ENCODE measurements at places on chromosomes 16 and 17. TPM values are rescaled to one million over a fixed set of nuclear protein-coding genes. Genes with fewer than 3 reads are reported as not detected.

- peak; percentile 86 for DNase-seq
Observed at GRCh38 chr17:28726627-28727491, 826 bp upstream of the TLCD1 start.

DNA sequence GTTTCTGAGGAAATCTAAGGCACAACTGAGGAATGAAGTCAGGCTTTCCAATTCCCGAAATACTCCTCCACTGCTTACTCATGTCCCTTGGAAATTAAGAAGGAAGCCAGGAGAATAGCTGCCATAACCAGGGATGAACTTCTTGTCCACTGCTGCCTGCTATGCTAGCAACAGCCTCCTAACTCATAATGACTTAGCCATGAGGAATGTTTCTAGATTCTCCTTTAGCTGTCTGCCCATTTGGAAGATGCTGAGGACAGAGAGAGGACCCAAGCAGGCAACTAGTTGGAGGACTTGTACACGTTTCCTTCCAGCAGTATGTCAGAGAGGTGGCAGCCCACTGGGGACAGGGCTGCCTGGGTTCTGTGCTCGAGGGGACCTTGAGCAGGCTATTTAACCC lies 939 bp upstream of the CCL2 start:
- DNase-seq, result no peak

DNA sequence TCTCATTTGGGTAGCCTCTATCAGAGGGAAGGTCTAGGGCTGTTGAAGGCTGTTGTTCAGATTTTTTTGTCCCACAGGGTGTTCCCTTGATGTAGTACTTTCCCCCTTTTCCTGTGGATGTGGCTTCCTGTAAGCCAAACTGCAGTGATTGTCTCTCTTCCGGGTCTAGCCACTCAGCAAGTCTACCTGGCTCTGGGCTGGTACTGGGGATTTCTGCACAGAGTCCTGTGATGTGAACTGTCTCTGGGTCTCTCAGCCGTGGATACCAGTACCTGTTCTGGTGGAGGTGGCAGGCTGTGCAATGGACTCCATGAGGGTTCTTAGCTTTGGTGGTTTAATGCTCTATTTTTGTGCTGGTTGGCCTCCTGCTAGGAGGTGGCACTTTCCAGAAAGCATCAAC lies 23.3 kb upstream of the CCR7 start:
- no peak for DNase-seq

DNA sequence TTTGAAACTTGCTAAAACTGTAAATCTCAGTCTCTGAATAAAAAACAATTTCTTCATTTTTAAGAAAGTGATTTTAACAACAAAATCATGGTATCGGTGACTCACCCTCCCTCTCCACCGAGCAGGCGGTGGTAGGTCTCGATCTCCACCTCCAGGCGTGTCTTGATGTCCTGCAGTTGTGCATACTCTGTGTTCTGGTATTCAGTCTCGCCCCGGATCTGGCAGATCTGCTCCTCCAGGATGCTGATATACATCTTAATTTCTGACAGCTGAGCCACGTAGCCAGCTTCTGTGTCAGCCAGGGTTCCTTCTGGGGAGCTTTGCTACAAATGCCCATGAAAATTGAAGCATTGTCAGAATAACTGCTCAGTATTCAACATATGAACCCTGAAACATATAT lies 15.4 kb upstream of the KRT24 start:
- no peak for DNase-seq

DNA sequence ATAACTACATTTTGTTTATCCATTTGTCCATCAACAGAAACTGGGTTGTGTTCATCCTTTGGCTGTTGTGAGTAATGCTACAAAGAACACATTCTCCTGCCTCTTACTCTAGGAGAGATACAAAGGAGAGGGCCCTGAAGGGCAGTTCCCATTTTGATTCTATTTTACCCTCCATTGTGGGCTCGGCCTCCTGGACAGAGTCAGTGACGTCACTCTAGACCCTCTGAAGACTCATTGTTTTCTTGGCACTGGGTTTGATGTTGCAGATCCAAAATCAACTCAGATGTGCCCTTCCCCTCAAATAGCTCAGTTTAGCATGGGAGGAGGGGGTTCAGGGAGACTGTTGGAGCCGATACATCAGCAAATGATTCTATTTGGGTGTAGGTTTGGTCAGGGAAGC lies 280.9 kb downstream of the UTP18 start:
- no peak for DNase-seq

DNA sequence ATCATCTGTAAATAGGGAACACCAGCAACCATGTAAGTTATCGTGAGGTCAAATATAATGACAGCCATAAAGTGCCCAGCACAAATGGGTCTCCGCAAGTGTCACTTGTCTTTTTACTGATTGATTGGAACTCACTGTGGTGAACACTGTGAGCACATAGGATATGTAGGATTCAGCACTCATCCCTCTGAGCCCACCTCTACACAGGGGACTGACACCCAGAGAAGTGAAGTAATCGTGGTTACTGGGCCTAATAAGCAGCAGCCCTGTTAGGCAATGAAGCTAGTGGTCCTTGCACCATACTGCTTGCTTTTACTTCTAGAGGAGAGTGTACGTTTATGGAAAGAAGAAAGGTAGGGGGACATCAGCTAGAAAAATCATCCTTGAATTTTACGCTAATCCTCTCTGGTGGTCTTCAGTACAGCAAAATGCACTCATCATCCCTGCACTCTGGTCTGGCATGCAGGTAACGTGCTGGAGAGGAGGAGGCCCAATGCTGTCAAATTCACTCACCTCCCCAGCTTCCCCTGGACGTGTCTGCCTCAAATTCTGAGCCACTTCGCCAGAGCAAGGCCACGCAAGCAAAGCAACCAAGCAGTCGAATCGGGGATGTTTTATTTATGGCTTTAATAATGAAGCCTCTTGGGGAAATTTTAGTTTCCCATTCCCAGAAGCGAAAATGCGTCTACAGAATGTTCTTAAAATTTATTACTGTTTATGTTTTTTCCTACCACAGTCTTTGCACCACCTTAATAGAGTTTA lies 74.7 kb downstream of the YPEL2 start:
- DNase-seq, result no peak

GRCh38 chr17:68835071-68835470 lies 120.1 kb downstream of the ABCA8 start:
- DNase-seq, result no peak

- no peak for DNase-seq
Observed at GRCh38 chr16:72332926-72333325, 161.0 kb upstream of the PMFBP1 start.

- peak; percentile 57 for DNase-seq
Observed at GRCh38 chr17:1108478-1108764, 71.4 kb downstream of the ABR start.

DNA sequence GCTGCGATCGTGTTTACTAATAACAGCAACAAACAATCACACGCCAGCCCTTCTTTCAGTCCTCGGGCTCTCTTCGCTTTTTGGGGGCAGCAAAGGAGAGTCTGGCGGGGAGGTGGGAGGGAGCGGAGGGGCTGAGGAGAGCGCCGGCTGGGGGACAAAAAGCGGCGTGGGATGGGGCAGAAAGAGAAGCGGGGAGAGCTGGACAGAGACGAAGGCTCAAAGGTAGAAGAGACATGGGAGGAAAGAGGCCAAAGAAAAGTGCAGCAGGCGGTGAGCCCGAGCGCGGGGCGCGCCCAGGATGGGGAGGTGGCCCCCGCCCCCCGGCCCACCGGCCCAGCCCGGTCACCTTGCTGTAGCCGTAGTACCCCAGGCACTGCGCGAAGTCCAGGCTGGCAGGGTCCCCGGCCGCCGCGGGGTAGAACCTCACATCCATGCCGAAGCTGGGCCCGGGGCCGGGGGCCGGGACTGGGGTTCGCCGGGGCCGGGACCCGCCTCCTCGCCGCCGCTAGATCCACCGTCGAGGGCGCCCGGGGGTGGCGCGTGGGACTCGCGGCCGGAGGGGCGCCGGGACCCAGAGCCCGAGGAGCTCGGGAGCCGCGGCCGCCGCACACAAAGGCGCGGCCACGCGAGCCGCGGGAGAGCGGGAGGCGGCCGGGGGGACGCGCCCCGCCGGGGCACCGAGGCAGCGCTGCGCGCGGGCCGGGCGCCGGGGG lies 496 bp downstream of the TOX3 start:
- no peak for DNase-seq

- no peak for DNase-seq
Observed at GRCh38 chr16:12907670-12908233, 6.4 kb downstream of the SHISA9 start.

GRCh38 chr17:8598913-8599312 lies 31.6 kb downstream of the MYH10 start:
- DNase-seq, result no peak

GRCh38 chr17:58595194-58595792 lies 80.9 kb upstream of the MTMR4 start:
- DNase-seq, result no peak

The BEAN1 gene
- not detected for total RNA-seq

The MYOCD gene
- total RNA-seq, result not detected

The VAT1L gene
- not detected for total RNA-seq

The DYNLRB2 gene
- not detected for total RNA-seq

The ATP6V0C gene
- total RNA-seq, result 224 TPM

The CCL17 gene
- not detected for total RNA-seq

The CD300A gene
- 1.8 TPM for total RNA-seq

The TBC1D3L gene
- total RNA-seq, result 1.1 TPM
